ENCODE measurements at places on chromosomes 4 and X.

DNA sequence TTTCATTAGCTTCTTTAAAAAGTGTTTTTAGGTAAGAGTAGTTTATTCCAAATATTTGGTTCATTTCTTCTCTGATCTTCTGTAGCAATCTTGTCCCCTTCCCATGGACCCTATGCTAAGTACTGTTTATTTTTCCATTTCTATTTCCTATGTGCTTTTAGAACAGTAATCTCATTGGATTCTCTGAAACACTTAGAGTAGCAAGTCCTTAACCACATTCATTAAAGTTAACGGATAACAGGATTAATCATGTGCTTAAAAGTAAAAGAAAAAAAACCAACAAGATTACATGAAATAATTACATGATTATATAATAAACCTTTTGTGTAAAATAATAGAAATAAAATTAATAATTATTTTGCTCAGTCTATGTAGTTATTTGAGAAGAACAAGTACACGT, 929.7 kb downstream of the C4orf33 start:
- DNase-seq, result no peak

DNA sequence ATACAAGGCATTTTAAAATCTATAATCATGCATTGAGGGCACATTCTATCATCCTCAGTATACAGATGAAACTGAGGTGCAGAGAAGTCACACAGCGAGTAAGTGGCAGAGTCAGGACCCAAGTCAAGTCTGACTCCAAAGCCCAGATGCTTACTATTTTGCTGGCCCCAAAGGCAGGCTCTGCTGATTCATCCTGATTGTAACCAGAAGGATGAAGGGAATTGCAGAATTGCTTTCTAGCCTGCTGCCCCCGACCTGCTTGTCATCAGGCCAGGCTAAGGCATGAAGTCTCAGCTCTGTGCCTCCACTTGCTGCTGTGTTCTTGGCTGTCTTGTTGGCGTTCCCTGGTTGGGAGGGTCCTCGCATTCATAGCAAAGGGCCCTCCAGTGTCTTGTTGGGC, 62.7 kb downstream of the SLC9A6 start:
- DNase-seq, result no peak

GRCh38 chr4:8402640-8403039, 37.9 kb downstream of the ACOX3 start:
- no peak for DNase-seq

- no peak for DNase-seq
Observed at GRCh38 chrX:137172317-137172948, 138.6 kb upstream of the GPR101 start.

- DNase-seq, result no peak
Observed at GRCh38 chr4:102543030-102543928, 42.1 kb downstream of the NFKB1 start.
